ENCODE measurements at places on chromosomes 12 and 14.

DNA sequence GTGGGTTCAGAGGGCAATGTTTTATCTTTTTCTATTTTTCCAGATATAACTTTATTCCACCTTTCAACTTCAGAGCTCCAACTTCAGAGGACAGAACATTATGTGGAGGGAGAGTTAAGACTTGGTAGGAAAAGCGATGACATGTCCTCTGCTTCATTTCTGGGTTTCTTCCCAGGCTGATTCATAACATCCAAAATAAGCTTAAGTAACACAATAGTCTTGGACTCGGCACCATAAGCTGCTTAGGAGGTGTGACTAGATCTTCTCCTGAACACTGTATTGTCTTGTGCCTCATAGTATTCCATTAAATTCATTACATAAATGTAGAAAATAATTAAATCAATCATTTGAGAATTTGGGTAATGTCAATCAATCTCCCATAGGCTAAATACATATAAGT, 95.5 kb upstream of the PDE3A start:
- no peak for ATAC-seq

- no peak for ATAC-seq
Measured at GRCh38 chr12:121505513-121505912, 75.3 kb downstream of the KDM2B start.

DNA sequence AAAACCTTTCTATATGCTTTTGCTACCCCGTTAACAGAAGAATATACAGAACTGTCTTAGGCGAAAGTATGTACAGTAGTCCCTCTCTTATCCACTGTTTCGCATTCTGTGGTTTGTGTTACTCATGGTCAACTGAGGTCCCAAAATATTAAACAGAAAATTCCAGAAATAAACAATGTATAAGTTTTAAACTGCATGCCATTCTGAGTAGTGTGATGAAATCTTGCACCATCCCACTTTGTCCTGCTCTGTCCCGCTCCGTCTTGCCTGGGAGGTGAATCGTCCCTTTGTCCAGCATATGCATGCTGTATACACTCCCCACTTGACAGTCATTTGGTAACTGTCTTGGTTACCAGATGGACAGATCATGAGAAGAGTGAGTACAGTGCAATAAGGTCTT, 70.1 kb upstream of the STRN3 start:
- ATAC-seq = no peak

DNA sequence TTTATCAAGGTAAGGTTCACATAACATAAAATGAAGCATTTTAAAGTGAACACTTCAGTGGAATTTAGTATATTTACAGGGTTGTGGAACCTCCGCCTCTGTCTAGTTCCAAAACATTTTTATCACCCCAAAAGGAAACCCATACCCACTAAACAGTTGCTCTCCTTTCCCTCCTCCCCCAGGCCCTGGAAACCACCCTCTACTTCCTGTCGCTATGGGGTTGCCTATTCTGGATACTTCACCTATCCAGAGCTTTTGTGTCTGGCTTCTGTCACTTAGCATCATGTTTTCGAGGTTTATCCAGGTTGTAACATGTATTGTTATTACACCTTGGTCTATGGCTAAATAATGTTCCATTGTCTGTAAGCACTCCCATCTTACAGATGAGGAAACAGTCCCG, 27.7 kb upstream of the ZFP36L1 start:
- ATAC-seq = no peak

- peak; percentile 91 for ATAC-seq
Measured at GRCh38 chr14:55980970-55981369, 137.2 kb upstream of the PELI2 start.

- ATAC-seq = no peak
Measured at GRCh38 chr12:124539084-124540041, 28.0 kb downstream of the NCOR2 start.

GRCh38 chr12:91127306-91127705, 16.0 kb upstream of the LUM start:
- ATAC-seq = no peak

GRCh38 chr14:96783915-96784224, 13.3 kb upstream of the VRK1 start:
- ATAC-seq = no peak

DNA sequence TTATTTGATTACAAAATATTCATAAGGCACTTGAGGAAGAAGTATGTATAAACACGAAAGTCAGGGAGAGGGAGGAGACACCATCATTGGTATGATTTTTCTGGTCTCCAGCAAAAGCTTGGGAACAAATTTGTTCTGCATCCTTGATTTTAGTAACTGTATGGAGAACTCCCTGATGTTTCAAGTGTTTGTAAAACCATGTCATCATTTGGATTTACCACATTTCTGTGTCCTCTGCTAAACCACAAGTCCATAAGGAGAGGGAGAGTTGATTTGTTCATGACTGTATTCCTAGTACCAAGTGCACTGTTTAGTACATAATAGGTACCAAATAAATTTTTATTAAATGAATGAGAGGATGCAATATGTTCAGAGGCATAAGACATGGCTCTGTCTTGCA, 181.1 kb downstream of the BTG1 start:
- no peak for ATAC-seq

- no peak for ATAC-seq
Measured at GRCh38 chr12:108840605-108841332, 16.6 kb downstream of the SSH1 start.

GRCh38 chr14:92014040-92014439, 25.8 kb downstream of the TRIP11 start:
- ATAC-seq = peak; percentile 56

DNA sequence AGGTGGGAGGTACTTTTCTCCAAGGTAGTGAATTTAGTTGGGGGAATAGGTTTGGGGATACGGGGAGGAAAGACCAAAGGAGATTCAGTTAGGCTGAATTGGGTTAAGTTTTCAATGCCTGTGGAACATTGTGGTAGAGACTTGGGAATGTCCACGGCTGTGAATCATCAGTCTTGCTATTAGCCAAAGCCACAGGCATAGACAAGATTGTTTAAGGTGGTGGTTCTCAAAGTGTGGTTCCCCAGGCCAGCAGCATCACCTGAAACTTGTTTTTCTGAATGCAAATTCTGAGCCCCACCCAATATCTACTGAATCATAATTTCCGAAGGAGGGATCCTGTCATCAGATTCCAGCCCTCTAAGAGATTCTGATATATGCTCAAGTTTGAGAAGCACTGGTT, 316.2 kb downstream of the EGLN3 start:
- no peak for ATAC-seq

DNA sequence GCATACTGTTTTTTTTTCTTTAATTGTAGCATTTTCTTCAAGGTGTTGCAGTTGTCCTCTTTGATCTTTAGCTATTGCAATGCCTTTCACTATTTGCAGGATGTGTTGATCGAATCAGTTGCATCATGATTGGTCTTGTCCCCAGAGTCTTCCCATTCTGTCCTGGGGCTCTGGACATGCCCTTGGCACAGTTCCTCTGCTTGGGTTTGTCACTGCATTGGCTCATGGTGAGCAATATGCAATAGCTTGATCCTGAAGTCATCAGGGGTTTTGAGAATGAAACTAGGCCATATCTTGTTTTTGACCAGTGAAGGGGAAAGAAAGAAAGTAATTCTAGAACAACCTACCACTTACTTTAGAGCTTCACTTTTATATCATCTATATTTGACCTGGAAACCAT, 281.5 kb downstream of the TMEM117 start:
- ATAC-seq = no peak

- no peak for ATAC-seq
Measured at GRCh38 chr12:52402873-52403540, 3.1 kb downstream of the KRT82 start.

GRCh38 chr12:30019366-30020140, 235.8 kb upstream of the TMTC1 start:
- ATAC-seq = no peak

- no peak for ATAC-seq
Measured at GRCh38 chr14:68976160-68977067, 2.7 kb downstream of the ACTN1 start.

GRCh38 chr14:65860956-65861611, 448.6 kb downstream of the FUT8 start:
- ATAC-seq = peak; percentile 24

DNA sequence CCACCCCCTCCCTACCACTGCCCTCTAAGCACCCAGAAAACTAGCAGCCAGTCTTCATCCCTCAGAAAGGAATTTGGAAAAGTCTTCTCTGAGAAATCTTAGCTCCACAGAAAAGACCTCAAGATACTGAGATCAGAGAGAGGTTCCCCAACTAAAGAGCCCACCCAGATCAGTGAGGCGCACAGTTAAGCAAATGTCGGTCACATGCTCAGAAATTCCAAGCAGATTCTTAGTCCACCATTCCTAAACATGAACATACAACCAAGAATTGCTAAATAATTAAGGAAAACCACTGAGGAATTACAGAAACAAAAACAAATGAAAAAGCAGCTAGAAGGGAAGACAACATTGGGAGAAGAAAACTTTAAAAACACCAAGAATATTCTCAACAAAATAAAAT, 32.3 kb downstream of the MED13L start:
- ATAC-seq = no peak

DNA sequence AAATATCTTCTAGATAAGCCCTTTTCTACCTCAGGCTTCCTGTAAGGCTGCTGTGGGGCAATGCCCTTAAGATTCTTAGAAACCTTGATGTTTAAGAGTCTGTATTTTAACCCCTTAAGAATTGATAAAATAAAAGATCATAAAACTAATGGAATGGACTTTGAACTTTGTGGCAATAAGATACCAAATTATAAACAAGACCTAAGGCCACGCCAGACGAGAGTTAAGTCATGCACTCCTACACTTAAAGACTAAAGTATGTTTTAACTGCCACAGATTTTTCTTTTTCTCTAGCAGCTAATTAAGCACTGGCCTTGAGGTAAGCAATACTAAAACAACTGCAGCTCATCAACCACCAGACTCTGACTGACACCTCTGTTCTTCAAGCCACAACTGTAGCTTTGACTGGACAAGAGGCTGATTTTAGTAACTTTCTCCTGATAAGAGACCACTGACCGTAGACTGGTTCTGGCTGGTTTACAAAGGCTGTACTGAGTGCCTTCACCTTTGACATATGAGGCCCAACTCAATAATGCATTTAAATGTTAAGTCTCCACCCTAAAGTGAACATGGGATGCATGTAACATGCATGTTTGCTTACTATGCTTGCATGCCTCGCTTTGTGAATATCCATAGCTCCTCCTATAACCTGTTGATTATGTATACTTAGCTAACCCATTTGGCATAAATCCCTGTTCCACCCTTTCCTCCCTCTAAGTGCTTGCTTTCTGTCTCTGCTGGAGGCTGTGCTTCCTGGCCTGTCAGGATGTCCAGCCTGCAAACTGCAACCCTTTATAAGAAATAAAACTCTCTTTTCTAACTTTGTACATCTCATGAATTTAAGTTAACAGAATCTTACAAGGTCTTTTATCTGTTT, 71.9 kb downstream of the KLHL28 start:
- ATAC-seq = no peak

- no peak for ATAC-seq
Measured at GRCh38 chr12:77521508-77522115, 309.1 kb upstream of the NAV3 start.

Measured in activated CD4-positive, CD25-positive, alpha-beta regulatory T cell treated with anti-CD3 and anti-CD28 coated beads, Interleukin-2, amount 50 U/mL, for 24 hours (primary cell).